Activated T-helper 2 cell treated with anti-CD3 and anti-CD28 coated beads, Interferon-gamma antibody, Interleukin-2, Interleukin-4, amounts not matched to agents 10 μg/mL and 5 μg/mL and 100 μg/mL, durations not matched to agents 14 hours and 24 hours and 36 hours (primary cell): ENCODE measurements at places on chromosomes 7 and 10.

GRCh38 chr10:69860271-69860670 is 58.6 kb downstream of the COL13A1 start:
- no peak for DNase-seq
- H3K4me1 ChIP-seq: peaks cover 6% of the 10 kb centered on the region
- peaks cover 1% of the 10 kb centered on the region for H3K27me3 ChIP-seq

DNA sequence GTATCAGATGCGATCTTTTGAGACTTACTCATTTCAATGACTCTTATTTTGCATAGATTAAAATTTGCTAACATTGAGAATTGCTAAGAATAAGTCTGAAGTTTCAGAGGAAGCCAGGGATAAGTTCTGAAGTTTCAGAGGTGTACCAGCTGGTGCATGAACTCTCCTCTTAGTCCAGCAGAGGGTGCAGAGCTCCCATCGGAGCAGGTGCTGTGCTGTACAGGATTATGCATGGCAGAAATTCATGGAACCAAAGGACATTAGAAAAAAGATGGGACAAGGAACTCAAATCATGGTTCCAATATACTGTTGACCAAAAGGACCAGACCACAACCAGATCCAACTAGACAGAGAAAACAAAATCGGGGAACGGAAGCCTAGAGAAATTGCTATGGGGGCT is 41.9 kb downstream of the MGAM2 start:
- H3K4me3 ChIP-seq: no peak overlapping the region
- DNase-seq: no peak
- peaks cover 7% of the 10 kb centered on the region for H3K4me1 ChIP-seq
- no peaks in the 10 kb centered on the region for H3K36me3 ChIP-seq
- H3K27ac ChIP-seq: no peak overlapping the region
- peaks cover 25% of the 10 kb centered on the region for H3K27me3 ChIP-seq

DNA sequence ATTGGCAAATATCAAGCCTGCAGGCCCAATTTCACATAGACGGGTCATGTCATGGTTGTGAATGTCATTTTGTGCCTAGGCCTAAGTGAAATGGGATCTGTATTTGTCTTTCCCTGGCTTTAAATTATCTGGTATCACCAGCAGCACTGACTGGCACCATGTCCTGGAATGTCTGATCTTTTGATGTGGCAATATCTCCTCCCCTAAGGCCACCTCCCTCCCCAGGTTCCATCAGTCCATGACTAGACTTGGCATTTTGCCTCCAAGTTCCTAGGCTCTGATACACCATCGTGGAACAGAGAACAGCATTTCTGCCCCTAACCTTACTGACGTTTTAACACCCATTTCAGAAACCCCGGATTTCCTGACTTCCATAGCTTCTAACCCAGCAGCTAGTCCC is 513.9 kb downstream of the GALNT17 start:
- H3K4me3 ChIP-seq: no peak overlapping the region
- no peaks in the 10 kb centered on the region for H3K27me3 ChIP-seq
- no peak overlapping the region for H3K27ac ChIP-seq
- H3K4me1 ChIP-seq: no peaks in the 10 kb centered on the region

- H3K4me1 ChIP-seq: peaks cover 22% of the 10 kb centered on the region
- no peak overlapping the region for H3K27ac ChIP-seq
- peaks cover 68% of the 10 kb centered on the region for H3K36me3 ChIP-seq
- no peaks in the 10 kb centered on the region for H3K27me3 ChIP-seq
- DNase-seq: no peak
- no peak overlapping the region for H3K4me3 ChIP-seq
Measured at GRCh38 chr10:114483575-114483974, 79.3 kb upstream of the AFAP1L2 start.

DNA sequence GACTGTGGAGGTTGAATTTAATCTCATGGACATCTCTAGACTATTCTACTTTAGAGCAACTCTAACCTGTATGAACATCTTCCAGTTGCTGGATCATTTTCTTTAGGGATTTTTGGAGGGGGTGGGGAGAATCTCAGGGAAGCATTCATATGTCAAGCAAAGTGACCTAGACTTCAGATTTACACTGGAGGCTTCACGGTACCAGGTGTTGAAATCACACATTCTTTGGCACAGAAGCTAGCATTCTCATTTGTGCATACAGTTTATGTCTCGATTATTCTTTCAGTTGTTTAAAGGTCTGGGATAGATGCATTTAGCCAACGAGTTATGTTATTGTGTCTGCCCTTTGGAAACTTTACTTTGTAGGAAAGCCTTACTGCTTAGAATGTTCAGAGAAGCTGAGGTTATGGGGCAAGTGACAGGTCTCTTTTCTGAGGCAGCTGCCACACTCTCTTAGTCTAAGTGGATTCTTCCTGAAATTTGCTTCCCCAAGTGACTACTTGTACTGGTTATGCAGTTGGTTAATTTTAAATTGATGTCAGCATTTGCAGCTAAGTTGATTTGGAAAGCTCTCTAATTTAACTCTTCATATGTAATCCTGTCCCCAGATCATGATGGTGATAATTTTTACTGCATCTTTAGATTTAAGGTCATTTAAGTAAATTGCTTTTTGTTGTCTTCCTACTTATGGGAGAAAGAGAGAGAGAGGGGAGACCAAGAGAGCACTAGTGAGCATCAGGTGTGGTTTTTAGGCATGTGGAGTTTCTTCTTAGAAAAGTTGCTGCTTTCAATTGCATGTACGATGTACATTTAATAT is 153.8 kb downstream of the PRKG1 start:
- no peaks in the 10 kb centered on the region for H3K27me3 ChIP-seq
- no peak for DNase-seq
- H3K27ac ChIP-seq: no peak overlapping the region
- H3K4me1 ChIP-seq: no peaks in the 10 kb centered on the region
- no peaks in the 10 kb centered on the region for H3K36me3 ChIP-seq

- H3K27me3 ChIP-seq: no peaks in the 10 kb centered on the region
- no peak overlapping the region for H3K27ac ChIP-seq
- H3K4me3 ChIP-seq: no peak overlapping the region
- peaks cover 6% of the 10 kb centered on the region for H3K36me3 ChIP-seq
- no peaks in the 10 kb centered on the region for H3K4me1 ChIP-seq
Measured at GRCh38 chr10:49830016-49830415, 67.9 kb upstream of the OGDHL start.

- H3K36me3 ChIP-seq: no peaks in the 10 kb centered on the region
- H3K4me3 ChIP-seq: no peak overlapping the region
- no peak for DNase-seq
Measured at GRCh38 chr10:18868919-18869318, 179.7 kb upstream of the MALRD1 start.

GRCh38 chr7:137937202-137937560 is 64.7 kb downstream of the CREB3L2 start:
- H3K27me3 ChIP-seq: no peaks in the 10 kb centered on the region
- no peak overlapping the region for H3K27ac ChIP-seq
- H3K4me1 ChIP-seq: peaks cover 36% of the 10 kb centered on the region
- H3K4me3 ChIP-seq: no peak overlapping the region
- peaks cover 14% of the 10 kb centered on the region for H3K36me3 ChIP-seq
- no peak for DNase-seq

- no peak for DNase-seq
- H3K36me3 ChIP-seq: no peaks in the 10 kb centered on the region
- no peak overlapping the region for H3K27ac ChIP-seq
- no peaks in the 10 kb centered on the region for H3K4me1 ChIP-seq
- H3K27me3 ChIP-seq: no peaks in the 10 kb centered on the region
Measured at GRCh38 chr10:2759233-2759632, 308.1 kb upstream of the PFKP start.

DNA sequence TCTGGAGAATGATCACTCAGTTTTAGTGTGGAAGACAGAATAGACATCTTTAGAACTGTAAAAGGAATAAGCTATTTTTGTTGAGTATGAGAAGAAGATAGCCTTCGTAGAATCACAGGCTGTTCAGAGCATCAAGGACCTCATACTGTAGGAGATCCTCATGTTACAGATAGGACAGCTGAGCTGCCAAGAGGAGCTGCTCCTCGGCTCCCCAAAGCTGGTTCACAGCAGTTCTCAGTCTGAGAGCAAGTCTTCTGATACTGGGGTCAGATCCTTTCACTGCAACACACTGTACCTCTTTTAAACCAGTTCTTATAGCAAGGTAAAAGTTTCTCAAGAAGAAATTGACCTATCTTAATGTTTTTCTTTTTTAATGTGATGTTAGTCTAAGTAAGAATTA is 17.1 kb downstream of the CCNY start:
- peaks cover 73% of the 10 kb centered on the region for H3K4me1 ChIP-seq
- H3K27ac ChIP-seq: no peak overlapping the region
- no peak for DNase-seq
- no peak overlapping the region for H3K4me3 ChIP-seq
- H3K27me3 ChIP-seq: no peaks in the 10 kb centered on the region
- H3K36me3 ChIP-seq: no peaks in the 10 kb centered on the region

- H3K4me3 ChIP-seq: no peak overlapping the region
- H3K27me3 ChIP-seq: no peaks in the 10 kb centered on the region
- no peak overlapping the region for H3K27ac ChIP-seq
- DNase-seq: no peak
- H3K36me3 ChIP-seq: peaks cover 14% of the 10 kb centered on the region
- peaks cover 12% of the 10 kb centered on the region for H3K4me1 ChIP-seq
Measured at GRCh38 chr7:1537535-1538412, 7.3 kb downstream of the MAFK start.

GRCh38 chr10:114541081-114541796 is 116.8 kb downstream of the ABLIM1 start:
- H3K4me1 ChIP-seq: peaks cover 79% of the 10 kb centered on the region
- DNase-seq: peak; percentile 80
- peaks cover 3% of the 10 kb centered on the region for H3K36me3 ChIP-seq
- H3K27ac ChIP-seq: peak overlapping the region; percentile 100
- H3K4me3 ChIP-seq: peak overlapping the region; percentile 66

DNA sequence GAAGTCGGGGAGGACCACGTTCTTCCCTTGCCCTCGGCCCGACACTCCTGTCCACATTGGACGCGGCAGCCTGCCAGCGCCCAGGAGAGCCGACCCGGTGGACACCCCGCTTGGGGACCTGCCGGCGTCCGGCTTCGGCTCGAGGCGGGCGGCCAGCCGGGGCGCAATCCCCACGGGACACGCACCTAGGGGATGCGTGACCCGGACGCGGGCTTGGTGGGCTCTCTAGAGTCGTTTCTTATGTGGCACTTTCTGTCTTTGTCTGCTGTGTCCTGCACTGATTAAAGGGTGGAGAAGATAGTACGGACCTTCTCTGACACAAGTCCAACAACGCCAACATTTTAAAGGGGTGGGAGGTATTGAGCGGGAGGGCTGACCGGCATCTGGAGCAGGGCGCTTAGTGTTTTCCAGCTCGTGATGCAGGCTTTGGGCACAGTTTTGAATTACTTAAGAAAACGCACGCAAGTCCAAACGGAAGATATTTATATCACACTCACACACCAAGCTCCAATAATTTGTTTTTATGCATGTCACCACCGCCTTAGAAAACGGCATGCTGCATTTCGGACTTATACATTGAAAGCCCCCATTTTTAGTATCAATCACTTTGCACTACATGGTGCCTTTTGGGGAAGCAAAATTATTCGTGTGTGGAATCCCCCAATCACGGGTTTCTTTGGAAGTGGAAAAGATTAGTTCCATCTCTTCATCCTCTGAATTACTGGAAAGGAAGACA is 3.9 kb upstream of the SPAG6 start:
- no peaks in the 10 kb centered on the region for H3K36me3 ChIP-seq
- DNase-seq: no peak
- H3K4me1 ChIP-seq: peaks cover 48% of the 10 kb centered on the region
- H3K27me3 ChIP-seq: peaks cover 77% of the 10 kb centered on the region
- H3K4me3 ChIP-seq: peak overlapping the region; percentile 74
- H3K27ac ChIP-seq: peak overlapping the region; percentile 79

DNA sequence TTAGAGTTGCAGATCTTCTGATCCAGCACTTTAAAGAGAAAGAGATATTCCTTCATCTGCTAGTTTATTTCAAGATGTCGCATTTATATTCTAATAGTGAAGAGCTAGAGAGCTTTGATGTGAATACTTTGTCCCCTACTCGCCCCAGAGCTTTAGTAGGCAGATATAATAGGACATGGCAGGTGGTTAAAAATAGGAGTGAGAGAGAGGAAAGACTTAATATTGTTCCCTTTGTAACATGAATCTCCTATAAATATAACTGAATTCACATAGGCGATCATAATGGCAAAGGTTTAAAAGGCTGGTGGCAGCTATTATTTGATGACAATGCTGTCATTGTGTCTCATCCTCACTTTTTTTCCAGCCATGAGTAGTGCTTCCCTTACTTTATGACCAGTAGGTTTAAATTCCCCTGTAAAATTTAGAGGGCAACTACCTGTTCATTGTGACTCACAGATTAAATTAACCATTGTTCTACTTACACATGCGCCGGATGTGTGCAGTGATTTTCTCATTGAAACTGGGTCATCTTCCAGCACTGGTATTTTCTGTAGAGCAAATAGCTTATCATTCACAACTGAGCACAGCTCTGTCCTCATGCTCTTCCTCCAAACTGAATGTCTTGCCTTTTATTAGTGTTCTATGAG is 906.7 kb upstream of the CELF2 start:
- H3K27me3 ChIP-seq: no peaks in the 10 kb centered on the region
- H3K4me3 ChIP-seq: no peak overlapping the region
- DNase-seq: no peak
- H3K36me3 ChIP-seq: no peaks in the 10 kb centered on the region

DNA sequence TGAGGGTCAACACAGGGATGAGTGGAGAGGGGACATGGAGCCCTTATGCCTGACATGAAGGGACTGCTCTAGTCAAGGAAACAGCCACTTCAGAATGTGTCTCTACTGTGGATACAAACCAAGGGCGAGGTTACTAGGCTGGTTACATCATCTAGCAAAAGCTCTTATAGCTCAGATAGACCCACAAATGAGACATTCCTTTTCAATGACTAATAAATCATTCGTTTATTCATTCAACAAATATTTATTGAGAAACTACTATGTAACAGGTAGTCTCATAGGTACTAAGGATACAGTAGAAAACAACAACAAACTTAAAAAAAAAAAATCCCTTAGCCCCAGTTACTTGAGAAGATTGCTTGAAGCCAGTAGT is 219.5 kb downstream of the KIAA1217 start:
- H3K4me1 ChIP-seq: no peaks in the 10 kb centered on the region
- H3K36me3 ChIP-seq: no peaks in the 10 kb centered on the region
- H3K27me3 ChIP-seq: no peaks in the 10 kb centered on the region
- DNase-seq: no peak
- no peak overlapping the region for H3K27ac ChIP-seq

DNA sequence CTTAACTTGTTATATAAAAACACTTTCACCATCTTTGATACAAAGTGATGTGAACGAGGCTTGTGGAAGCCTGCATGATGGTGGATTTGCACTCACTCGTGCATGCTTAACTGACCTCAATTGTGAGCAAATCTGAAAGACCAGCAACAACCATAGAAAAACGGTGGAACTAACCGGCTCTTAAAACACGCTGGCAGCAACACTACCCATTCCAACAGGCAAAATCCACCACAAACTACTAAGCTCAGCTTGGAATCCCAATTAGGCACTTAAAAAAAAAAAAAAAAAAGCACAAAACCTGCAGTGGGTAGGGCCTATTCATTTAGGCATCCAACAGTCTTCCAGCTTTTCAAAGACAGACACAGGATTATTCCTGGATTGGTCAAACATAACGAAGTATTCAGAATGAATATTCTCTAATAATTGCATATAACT is 1.8 kb downstream of the GDI2 start:
- H3K4me1 ChIP-seq: peaks cover 54% of the 10 kb centered on the region
- peak overlapping the region; percentile 99 for H3K4me3 ChIP-seq
- H3K36me3 ChIP-seq: peaks cover 57% of the 10 kb centered on the region
- H3K27ac ChIP-seq: peak overlapping the region; percentile 52
